Lung (tissue), 17 donors: ENCODE measurements at places on chromosomes 6 and 20. TPM values are rescaled to one million over a fixed set of nuclear protein-coding genes. Genes with fewer than 3 reads are reported as not detected.

GRCh38 chr6:149924206-149924932 is 1.4 kb upstream of the RAET1G start:
- no peak for DNase-seq

- no peak for DNase-seq
These were observed 4.7 kb upstream of the KIF6 start for GRCh38 chr6:39729945-39730344.

GRCh38 chr6:128759901-128760300 is 123.0 kb upstream of the LAMA2 start:
- no peak for DNase-seq

DNA sequence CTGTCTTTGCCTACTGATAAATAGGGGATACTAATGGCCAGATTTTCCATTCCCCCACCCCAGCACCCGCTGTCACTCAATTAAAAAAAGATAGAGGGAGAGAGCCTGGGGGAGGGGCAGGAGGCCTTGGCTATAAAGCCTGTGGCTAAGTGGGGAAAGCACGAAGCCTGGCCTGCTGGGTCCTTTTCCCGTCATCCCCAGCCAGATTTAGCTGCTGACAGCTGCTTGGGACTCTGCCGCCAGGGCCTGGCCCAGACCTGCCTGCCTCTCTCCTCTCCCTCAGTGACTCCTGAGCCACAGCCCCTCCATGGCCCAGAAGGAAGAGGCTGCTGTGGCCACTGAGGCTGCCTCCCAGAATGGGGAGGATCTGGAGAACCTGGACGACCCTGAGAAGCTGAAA is at the start of gene APOBEC2:
Gene APOBEC2 (plus strand): TSS at position 162 of the 400 bp plus-strand sequence. CDS start 146 bp downstream, at position 308.
- DNase-seq = no peak

- no peak for DNase-seq
These were observed 2.2 kb downstream of the TNF start for GRCh38 chr6:31577579-31577966.

DNA sequence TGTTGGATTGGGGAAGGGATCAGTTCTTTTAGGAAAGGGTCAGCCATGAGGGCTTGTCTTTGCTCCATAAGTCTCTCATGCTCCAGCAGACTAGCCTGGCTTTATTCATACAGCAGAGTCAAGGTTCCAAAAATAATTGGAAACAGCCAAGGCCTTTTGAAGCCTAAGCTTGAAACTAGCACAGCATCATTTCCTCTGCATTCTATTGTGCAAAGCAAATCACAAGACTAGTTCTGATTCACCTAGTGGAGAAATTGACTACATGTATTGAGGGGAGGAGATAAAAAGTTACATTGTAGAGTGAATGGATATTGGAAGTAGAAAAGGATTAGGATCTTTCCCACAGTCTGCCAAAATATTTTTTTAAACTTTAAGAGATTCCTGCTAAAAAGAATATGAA is 159.3 kb upstream of the PLCB4 start:
- no peak for DNase-seq

- DNase-seq = no peak
These were observed 21.9 kb upstream of the TFAP2C start for GRCh38 chr20:56607061-56607704.

- DNase-seq = no peak
These were observed 11.6 kb downstream of the MAP3K7 start for GRCh38 chr6:90575267-90575666.

- no peak for DNase-seq
These were observed 92.1 kb downstream of the SYNJ2 start for GRCh38 chr6:158073776-158074175.

- no peak for DNase-seq
These were observed 995 bp downstream of the STK4 start for GRCh38 chr20:44967207-44967807.

ISM1 gene
- 13.6 TPM for total RNA-seq

KCNK5 gene
- total RNA-seq = 22.0 TPM

C20orf173 gene
- total RNA-seq = not detected

SAMD5 gene
- total RNA-seq = 35.5 TPM
